ENCODE measurements at places on chromosomes 2 and 18.

DNA sequence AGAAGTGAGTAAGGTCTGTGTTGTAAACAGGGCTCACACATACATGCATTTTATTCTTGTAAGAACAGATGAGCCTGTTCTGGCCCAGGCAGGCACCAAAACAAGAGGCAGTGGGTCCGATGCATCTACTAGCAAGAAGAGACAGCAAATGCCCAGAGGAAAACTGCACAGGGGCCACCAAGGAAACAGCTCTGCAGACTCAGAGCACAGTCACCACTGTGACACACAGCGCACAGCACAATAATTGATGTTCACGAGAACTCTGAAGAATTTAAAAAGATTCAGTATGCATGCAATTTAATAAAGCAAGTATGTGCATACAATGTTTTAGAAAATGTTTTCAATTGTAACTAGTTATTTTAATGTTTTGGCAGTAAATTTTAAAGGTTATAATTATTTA, 24.8 kb downstream of the LONRF2 start:
- no peak for DNase-seq

DNA sequence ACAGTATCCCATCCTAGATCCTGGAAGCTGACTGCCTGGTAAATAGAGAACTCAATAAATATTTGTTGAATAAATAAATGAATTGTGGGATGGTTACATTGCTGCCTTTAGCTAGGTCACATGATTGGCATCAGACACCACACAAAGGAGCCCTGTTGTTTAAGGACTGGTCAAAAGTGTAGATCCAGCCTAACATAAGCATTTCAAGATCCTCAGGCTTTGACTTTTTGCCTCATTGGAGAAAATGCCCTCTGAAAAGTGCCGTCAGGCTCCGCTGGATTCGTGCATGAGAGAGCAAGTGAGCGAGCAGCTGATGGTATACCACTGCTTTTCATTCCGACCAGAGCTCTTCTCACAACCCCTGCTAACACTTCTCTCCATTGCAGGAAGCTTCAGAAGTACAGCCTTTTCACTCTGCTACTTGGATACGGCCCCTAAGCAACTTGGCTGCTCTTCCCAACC, 1.3 kb upstream of the ZNF24 start:
- DNase-seq: peak; percentile 49

DNA sequence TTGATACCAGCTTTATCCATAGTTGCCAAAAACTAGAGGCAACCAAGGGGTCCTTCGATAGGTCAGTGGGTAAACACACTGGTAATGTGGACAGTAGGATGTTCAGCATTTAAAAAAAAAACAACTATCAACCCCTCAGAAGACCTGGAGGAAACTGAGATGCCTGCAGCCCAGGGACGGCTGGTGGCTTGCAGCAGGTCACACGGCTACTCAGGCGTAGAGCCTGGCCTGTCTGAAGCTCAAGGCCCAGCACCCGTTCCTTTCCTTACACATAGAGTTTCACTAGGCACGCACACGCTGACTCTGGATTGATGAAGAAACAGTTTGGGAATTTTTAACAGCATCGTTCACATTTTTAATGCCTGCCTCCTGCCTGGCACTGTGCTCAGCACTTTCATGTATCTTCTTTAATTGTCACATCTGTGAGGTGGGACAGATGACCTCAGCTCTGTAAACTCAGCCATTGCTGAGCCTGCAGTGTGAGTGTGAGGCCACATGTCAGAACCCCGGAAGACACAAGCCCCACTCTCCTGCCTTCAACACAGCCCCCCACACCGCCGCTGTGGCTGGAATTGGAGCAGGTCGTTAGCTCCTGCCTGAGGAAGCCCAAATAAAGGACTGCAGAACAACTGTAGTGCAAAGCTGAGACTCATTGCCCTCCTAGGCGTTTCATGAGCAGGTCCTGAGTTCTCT, 40.7 kb downstream of the TRAPPC12 start:
- DNase-seq: no peak

DNA sequence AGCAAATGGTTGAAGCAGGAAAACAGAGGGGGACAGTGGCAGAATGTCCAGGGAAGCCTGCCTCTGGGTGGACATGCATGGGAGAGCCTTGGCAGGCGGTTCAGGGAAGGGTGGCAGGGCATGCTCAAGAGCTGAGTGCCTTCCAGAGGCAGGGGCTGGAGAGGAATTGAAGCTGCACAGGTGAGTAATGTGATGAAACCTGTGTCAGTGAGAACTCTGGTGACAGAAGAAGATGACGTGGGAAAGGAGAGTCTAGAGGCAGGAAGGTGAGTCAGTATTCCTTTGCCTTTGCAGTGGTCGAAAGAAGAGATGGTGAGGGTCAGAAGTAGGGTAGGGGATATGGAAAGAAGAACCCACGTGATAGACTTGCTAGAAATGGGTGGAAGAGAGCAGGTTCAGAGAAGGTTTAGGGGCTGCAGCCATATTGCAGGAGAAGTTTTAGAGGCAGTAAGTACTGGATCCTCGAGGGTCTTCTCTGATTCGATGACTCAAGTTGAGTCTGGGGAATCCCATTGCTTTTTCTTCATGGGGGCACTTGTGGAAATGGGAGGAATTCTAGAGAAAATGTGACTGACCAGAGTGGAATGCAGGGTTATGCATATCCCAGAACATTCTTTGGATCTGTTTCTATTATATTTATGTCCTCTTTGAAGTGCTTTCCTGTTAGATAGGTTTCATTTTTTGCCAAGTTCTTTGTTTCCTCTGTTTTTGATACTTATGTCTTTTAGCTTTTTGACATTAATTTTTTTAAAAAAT, 37.4 kb downstream of the TMEM87B start:
- DNase-seq: no peak

- DNase-seq: no peak
Measured at GRCh38 chr18:56052202-56052601, 464.2 kb upstream of the TCF4 start.

- DNase-seq: no peak
Measured at GRCh38 chr2:156465573-156465972, 29.4 kb downstream of the GPD2 start.

- peak; percentile 59 for DNase-seq
Measured at GRCh38 chr2:72934683-72935610, 17.6 kb downstream of the EMX1 start.

- no peak for DNase-seq
Measured at GRCh38 chr2:98927027-98927426, 9.0 kb downstream of the CRACDL start.

- DNase-seq: peak; percentile 86
Measured at GRCh38 chr2:191165176-191165643, 14.4 kb upstream of the STAT4 start.

GRCh38 chr2:201983174-201983573, 50.5 kb upstream of the FZD7 start:
- DNase-seq: no peak

DNA sequence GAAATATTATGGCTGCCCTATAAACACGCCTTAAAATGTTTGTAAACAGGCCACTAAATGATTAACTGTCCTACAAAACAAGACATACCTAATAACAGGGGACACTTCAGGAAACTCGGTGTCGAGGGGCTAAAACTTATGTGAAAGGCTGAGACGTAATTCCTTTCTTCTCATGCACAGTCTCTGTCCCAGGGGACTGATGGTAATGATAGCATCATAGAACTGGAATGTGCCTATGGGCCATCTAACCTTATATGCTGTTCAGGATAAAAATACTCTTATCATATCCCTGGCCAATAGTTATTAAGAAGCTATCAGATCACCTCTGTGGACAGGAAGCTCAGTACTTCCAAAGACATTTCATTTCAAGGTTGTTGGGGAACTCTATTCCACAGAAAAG, 252.6 kb upstream of the RASGRP3 start:
- DNase-seq: peak; percentile 50

GRCh38 chr2:48209214-48209885, 303.1 kb upstream of the FBXO11 start:
- no peak for DNase-seq

DNA sequence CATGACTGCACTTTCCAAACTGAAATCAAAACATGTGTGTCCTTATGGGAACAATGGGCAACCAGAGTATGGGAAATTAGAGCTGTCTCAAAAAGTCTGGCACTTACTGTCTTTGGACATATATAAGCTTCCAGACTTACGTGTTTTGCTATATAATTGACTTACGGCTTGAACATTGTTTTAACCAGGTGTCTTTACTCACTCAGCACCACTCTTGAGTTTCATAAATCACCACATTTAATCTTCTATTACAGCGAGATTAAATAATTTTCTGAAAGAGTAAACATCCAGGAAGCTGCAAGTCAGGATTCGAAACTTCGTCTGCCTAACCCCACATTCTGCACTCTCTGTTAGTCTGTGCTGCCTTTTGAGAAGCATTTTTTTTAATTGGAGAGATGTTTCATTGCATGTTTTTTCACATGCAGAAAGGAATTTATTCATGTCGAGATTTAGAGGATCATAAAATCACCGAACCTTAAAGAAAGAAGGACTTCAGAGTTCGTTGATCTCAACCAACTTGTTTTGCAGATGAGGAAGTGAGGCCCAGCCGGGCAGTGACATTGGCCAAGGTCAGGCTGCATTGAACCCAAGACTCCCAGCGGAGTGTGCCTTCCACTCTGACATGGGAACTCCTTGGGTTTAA, 137.3 kb downstream of the SETBP1 start:
- no peak for DNase-seq

DNA sequence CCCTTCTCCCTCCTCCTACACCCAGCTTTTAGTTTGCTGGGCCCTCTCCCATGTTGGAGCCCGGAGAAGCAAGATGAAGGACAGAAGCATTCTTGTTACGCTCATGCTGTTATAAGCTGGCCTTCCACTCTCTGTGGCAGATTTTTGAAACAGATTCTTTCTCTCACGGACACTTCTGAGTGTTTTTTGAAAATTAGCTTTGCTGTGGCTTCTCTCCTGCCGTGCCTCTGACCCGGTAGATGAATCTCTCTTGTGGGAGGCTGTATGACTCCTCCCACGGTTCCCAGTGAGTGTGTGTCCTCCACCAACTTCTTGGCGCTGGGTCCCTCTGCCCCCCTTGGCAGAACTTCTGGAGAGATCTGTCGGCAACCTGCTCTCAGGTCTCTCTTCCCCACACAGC, 269.3 kb upstream of the MYT1L start:
- no peak for DNase-seq

GRCh38 chr2:43402452-43402937, 176.1 kb upstream of the ZFP36L2 start:
- DNase-seq: no peak

- no peak for DNase-seq
Measured at GRCh38 chr2:217014328-217015105, 154.7 kb upstream of the TNP1 start.

GRCh38 chr18:5884375-5884774, 10.9 kb downstream of the TMEM200C start:
- no peak for DNase-seq

DNA sequence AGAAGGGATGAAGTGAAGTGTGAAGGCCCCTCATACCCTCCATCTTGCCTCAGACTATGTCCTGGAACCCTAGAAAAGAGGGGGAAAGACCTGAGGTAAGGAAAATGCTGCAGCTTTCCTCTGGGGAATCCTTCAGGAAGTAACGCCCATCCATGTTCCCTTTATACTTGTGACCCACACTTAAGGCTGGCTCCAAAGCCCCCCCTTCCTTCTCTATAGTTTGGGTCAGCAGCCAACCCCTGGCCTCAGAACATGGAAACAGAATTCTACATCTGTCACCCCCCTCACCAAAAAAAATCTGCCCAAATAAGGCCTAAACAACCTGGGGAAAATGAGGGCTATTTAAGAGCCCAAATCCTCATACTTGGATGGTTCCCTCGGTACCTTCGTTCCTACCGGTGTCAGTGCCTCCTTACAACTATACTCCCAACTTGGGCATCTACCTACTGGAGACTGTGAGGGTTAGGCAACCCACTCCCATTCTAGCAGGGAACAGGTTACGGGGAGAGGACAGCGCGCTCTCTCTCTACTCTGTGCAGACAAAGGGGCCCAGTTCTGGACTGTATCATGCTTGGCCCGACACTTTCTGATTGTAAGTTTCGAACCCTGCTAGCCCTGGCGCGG, 689 bp downstream of the OST4 start:
- no peak for DNase-seq

DNA sequence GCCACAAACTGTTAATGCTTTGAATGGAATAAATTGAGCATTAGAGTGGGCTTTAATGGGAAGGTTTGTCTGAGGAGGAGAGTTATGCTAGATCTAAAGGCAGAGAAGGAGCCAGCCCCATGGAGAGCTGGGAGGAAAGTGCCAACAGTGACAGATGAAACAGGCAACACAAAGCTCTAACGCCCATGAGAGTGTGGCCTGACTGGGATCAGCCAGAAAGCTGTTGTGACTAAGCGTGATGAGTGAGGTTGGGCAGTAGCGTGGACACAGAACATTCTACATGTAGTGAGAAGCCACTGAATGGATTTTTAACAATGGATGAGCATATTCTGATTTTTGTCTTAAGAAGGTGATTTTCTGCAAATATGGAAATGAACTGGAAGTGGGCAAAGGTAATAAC, 185.3 kb upstream of the SIX2 start:
- DNase-seq: no peak

DNA sequence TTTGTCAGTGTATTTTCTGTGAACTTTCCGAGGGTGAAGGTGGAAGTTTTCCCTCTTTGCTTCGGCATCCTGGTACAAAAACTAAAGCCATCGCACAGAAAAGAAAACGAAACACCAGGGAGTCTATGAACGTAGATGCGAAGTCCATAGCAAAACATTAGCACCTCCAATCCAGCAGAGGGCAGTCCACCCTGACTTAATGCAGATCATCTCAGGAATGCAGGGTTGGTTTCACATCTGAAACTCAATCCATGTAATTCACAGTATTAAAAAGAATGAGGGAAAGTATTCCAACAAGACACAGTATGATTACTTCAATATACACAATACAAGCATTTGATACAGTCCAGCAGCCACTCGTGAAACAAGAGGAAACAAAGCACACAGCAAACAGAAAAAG, 70.8 kb downstream of the RTP5 start:
- DNase-seq: peak; percentile 36

DNA sequence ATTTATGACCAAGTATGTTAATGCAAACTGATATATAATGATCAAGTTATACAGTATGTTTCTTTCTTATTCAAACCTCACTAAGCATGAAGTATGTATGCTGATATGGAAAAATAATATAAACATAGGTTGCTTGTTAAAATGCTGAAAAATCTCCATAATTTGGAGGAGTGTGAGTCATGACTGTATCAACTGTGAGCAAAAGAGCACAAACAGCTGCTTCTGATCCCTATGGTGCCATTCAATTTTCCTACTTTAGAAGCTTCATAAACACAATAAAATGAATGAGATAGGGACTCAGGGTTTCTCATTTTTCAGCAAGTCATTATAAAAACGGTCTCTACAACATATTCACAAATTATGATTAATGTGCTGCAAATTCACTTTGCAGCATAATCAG, 129.9 kb upstream of the TFPI start:
- DNase-seq: no peak

- DNase-seq: no peak
Measured at GRCh38 chr2:209653134-209653533, 118.5 kb upstream of the UNC80 start.

GRCh38 chr2:121561617-121562268, 31.1 kb downstream of the RNU4ATAC start:
- no peak for DNase-seq

All from SJCRH30 (cell line).